Activated CD4-positive, alpha-beta T cell treated with anti-CD3 and anti-CD28 coated beads, Interleukin-2, amount 10 ng/mL, durations not matched to agents 24 days and 14 days (primary cell): ENCODE measurements at places on chromosomes 6 and 20. TPM values are rescaled to one million over a fixed set of nuclear protein-coding genes. Genes with fewer than 3 reads are reported as not detected.

The ANKRD60 gene
- not detected in 2 replicates for total RNA-seq

The EYA2 gene
- total RNA-seq, result not detected in 2 replicates

The BMP7 gene
- 0.07 TPM in 1 of 2 replicates, not detected in the other for total RNA-seq

The FILIP1 gene
- total RNA-seq, result not detected in 2 replicates

The MUCL3 gene
- not detected in 2 replicates for total RNA-seq

The CAP2 gene
- not detected in 2 replicates for total RNA-seq

The SLC17A2 gene
- 0.14 TPM in 1 of 2 replicates, not detected in the other for total RNA-seq

The RBM24 gene
- not detected in 2 replicates for total RNA-seq

The DTNBP1 gene
- 15.1 and 17.3 TPM in 2 replicates for total RNA-seq

The POPDC3 gene
- total RNA-seq, result not detected in 2 replicates

The AIG1 gene
- total RNA-seq, result 2.9 and 4.7 TPM in 2 replicates

The CPXM1 gene
- total RNA-seq, result 0.14 and 0.38 TPM in 2 replicates

The SLC32A1 gene
- not detected in 2 replicates for total RNA-seq

The HAO1 gene
- not detected in 2 replicates for total RNA-seq

The ACTL10 gene
- total RNA-seq, result 3.7 TPM in 2 replicates

The DEFB124 gene
- not detected in 2 replicates for total RNA-seq

The SLC2A4RG gene
- 41.0 and 43.6 TPM in 2 replicates for total RNA-seq

The GGT7 gene
- total RNA-seq, result 12.8 and 14.8 TPM in 2 replicates

The CDH26 gene
- total RNA-seq, result 0.47 and 0.71 TPM in 2 replicates

The PSORS1C1 gene
- total RNA-seq, result not detected in 2 replicates
